ENCODE measurements at places on chromosomes 11 and 22.
A peak's percentile ranks its signal among the peaks of the same experiment; 100 is the strongest.

DNA sequence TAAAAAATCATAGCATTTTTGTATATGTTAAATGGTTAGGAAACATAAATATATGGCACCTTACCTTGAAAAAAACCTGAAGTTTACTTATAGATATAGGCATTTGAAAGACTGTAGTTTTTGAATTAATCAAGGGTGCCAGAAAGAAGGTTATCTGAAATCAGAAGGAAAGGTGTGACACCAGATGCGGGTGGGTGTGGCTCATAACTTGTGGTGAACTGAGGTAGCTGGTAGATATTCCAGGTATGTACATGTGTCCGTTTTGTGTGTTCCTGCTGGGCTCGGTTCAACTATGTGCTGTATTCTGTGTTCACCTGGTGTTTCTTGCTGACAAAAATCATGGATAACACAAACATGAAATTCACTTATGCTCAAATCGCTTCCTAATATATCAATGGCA lies 35.6 kb downstream of the STK33 start:
- no peak for DNase-seq

DNA sequence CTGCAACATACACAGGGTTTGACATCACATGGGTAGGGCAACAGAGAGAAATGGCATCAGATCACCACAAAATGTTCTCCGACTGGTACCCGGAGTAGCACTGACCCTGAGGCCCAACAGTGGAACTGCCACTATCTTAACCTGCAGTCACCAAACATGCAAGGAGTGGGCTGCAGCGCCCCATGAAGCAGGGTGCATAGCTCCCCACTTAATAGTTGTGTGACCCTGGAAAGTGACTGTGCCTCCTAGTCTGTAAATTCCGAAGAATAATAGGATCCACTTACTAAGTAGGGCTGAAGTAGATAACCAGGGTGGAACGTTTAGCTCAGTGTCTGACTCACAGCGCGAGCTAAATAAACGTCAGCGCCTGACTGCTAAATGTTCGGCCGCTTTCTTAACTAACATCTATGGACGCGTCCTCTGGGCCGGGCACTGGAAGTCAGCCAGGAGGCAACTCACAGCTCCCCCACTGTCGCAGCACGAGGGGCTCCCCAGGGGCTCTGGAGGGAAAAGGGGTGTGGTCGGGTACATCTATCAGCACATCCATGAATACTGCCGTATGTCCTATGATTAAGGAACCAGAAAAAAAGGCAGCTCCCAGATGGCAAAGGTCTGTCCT lies 777 bp downstream of the LTO1 start:
- peak; percentile 57 for DNase-seq

DNA sequence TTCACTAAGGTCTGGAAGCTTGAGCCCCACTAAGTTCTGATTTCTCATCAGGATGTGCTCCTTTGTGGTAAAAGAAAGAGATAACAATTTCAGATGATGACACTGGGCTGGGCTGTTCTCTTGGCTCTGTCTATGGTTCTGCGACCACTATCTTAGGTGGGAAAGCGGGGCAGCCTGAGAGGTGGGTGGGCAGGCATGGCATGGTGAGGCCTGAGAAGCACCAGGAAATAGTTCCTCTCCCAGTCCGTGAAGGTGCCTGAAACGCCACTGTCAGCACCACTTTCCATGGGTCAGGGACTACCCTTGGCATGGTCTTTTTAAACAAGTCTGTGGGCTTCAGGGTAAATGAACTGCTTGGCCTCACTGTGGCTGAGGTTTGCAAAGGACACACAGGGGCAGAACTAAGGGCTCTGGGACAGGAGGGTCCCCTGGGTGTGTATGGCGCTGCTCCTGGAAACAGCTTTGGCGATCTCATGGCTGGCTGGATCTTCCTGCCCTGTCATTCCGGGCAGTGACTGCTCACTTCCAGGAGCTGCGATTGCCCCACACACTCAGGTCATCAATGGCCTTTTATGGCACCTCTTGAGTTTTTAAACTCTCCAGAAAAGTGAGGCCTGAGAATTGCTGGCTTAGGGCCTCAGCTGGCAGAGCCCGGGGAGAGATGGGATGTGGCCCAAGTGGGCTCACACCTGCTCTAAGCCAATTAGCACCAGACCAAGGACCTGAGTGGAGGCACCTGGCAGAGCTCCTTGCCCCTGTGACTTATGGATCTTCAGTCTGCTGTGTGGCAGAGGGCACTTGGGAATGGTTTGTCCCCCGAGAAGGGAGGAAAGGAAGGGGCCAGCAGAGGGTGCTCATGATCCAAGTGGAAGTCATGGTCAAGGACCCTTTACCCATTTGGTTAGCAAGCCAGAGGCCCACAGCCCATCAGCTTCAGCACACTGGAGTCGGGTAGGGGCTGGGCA lies 55.6 kb upstream of the LYVE1 start:
- peak; percentile 39 for DNase-seq

DNA sequence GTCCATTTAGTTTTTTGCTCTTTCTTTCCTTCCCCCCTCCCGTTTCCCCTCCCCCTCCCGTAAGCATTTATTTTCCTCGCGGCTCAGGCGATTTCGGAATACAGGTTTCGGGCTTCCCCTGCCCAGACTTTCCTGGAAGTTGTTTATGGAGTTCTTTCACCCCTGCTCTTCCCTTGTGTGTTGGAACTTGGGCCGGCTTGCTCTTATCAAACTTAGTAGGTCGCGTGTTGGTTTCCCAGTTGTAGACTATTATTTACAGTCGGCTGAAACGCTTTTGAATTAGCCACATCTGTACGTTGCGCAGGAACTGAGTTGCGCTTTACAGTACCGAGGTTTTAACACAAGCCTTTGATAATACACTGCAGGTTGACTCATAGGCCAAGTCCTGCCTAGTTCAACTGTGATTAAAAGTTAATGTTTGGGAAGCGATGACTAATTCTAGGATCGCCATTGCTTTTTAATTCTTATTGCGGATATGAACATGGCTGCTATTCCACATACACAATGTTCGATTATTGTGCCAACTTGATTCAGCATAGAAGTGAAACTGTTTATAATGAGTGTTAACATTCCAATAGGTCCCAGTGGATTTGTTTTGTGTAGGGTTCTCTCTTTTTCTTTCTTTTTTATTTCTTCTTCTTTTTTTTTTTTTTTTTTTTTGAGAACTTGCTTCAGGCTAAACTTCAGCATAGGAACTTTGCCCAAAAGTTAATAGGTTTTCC lies 1.7 kb downstream of the YAP1 start:
- DNase-seq, result peak; percentile 91
